ENCODE measurements at places on chromosomes 2 and 18.

- no peak for DNase-seq
These were observed 398.8 kb downstream of the CCDC85A start for GRCh38 chr2:56582570-56582969.

DNA sequence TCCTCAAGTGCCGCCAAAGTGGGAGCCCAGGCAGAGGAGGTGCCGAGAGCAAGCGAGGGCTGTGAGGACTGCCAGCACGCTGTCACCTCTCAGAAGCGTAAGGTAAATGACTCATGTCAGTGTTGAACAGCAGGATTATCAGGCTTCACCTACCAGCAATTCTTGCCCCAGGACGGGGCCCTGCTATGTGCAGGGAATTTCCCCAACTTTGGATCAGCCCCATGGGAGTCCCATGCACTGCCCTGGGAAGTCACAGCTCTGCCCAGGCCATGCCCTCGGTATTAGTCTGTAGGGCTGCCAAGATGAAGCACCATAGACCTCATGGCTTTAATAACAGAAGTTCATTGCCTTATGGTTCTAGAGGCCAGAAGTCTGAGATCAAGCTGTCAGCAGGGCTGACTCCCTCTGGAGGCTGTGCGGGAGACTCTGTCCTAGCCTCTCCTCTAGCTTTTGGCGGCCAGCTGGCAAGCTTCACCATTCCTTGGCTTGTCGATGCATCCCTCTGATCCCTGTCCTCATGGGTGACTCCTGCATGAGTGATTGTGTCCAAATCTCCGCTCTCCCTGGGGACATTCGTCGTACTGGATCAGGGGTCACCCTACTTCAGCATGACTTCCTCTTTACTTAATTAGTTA, 55.9 kb downstream of the TRPM8 start:
- no peak for DNase-seq

DNA sequence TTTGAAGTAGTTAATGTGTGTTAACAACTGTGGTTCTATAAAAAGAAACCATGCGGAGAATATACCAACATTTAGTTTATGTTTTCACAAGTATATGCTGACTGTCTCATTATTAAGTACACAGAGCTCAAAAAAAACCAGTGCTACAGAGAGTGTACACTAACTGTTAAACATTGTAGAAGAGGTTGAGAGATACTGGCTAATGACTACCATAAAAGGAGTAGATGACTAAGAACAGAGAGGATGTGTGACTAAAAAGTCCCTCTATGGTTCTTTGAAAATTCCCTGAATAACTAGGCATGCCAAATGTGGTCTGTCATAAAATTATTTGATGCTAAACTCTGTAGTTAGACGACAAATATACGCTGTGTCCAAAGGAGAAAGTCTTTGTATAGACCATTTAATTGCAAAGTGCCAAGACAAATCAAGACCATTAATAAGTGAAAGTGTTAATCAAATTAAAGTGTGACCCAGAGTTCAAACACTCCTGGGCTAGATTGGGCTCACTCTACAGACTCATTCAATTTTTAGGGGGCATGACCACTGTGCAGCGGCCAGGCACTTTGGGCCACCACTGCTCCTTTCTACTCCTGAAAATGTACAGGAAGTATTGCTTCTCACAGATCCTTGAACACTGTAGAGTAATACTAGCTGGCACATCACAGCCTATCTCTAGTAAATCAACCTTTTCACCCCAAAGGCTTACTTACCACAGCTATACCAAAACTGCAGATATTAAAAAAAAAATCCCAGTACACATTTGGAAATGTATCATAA, 45.1 kb upstream of the SERTAD2 start:
- DNase-seq = peak; percentile 85

DNA sequence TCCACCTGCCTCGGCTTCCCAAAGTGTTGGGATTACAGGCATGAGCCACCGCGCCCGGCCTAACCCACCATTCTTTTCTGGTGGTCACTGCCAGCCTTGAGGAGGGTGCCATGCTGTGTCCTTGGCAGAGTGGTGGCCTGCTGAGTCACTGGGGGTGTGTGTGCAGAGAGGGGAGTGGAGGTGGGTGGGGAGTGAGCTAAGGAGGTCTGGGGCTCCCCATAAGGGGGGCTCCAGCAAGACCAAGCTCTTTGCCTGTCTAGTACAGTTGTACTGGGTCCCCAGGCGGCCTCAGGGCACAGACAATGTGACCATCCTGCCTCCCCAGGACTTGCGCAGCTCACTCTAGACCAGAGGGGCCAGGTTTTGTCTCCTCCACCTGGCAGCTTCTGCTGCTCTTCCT, 36.1 kb downstream of the LAMA3 start:
- DNase-seq = no peak

DNA sequence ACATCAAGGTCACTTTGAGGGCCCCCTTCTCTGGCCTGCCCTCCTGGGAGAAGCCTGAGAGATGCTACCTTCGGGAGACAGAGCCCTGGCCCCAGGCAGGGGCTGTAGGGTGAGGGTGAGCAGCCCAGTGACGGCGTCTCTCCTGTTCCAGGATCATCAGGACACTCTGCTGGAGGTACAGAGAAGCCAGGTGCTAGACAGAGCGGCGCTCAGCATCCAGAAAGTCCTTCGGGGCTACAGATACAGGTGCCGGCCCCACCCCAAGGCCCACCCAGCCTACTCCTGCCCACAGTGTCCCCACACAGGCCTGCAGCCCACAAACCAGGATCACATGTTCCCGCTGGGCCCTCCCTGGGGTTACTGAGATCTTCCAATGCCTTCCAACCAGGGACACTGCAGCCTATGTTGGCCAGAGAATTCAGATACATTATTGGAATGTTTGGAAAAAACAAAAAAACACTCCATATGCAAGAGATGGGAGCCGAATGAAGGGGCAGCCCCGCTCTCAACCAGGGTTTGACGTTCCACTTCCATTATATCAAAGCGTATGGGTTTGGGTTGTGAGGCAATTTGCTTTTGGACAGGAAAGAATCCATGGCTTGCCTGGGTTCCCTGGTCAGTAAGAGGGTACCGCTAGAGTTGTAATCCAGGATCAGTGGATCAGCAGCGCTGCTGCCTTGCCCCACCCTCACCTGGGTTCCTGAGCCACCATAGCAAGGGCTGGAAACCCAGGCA, 49.5 kb upstream of the GPR17 start:
- DNase-seq = no peak

- peak; percentile 64 for DNase-seq
These were observed 171.2 kb upstream of the MYO3B start for GRCh38 chr2:170006587-170007325.

- DNase-seq = no peak
These were observed 11.3 kb downstream of the LRPPRC start for GRCh38 chr2:43984533-43984932.

GRCh38 chr2:2879781-2880180, 497.8 kb downstream of the EIPR1 start:
- DNase-seq = no peak

DNA sequence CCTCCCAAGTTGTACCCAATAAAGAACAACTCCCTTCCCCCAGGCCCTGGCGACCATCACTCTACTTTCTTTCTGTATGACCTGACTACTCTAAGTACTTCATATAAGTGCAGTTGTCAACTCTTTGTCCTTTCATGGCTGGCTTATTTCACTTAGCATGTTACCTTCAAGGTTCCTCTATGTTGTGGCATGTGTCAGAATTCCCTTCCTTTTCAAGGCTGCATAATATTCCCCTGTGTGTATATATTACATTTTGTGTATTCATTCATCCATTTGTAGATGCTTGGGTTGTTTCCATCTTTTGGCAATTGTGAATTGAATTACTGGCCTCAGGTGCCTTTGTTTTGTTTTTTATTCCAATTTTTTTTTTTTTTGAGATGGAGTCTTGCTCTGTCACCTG, 181.9 kb upstream of the RAB12 start:
- no peak for DNase-seq

DNA sequence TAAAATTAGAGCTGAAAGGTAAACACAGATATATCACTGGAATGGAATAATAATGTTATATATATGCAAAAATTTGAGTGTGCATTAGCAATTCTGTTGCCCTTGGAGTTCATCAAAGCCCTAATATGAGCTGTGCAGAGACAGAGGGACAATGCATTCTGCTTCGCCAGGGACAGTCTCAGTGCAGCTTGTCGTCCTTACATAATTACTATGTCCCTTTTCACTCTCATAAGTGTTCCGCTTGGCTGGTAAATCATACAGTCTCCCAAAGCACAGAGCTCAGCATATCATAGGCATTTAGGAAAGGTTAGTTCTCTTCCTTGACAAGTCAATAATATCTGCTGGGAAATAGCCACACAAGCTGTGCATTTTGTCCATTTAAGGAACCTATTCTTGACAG, 30.7 kb downstream of the MAPK4 start:
- DNase-seq = no peak

DNA sequence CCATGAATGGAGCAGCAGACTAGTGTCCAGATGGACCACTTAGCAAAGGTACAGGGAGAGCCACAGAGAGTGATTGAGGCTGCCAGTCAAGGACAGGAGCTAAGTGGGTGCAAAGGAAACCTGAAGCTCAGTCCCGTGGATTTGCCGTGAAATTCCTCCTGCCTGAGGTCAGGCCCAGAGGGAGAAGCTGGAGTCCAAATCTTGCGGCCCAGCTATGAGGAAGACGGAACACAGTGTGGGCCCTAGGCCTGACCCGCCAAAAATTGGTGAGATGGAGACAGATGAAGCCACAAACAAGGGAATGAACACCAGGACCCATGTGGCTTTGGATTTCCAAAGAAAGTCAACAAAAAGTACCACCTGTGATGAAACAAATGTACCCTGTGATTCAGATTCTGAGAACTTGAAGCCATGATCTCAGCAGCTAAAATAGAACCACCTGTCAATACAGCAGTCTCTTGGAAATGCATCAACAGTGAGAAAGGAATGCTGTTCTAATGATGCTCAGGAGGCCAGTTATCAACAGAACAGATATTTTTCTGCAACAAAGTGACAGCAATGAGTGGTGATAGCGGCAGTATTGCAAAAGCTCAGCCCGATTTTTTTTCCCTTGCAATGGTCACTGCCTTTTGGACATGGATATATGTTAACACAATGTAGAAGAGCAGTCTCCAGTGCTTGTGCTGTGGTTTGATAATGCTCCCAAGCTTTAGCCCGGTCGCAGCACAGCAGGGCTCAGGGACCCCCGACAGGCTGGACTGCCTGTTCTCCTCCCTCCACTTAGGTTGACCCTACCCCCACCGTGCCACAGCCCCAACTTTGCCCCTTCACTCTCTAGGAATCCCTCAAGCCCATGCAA, 10.7 kb downstream of the COL6A3 start:
- DNase-seq = no peak

- DNase-seq = no peak
These were observed 22.8 kb upstream of the ZNF385B start for GRCh38 chr2:179884193-179884592.

GRCh38 chr2:157339965-157340655, 14.5 kb upstream of the ERMN start:
- DNase-seq = no peak

DNA sequence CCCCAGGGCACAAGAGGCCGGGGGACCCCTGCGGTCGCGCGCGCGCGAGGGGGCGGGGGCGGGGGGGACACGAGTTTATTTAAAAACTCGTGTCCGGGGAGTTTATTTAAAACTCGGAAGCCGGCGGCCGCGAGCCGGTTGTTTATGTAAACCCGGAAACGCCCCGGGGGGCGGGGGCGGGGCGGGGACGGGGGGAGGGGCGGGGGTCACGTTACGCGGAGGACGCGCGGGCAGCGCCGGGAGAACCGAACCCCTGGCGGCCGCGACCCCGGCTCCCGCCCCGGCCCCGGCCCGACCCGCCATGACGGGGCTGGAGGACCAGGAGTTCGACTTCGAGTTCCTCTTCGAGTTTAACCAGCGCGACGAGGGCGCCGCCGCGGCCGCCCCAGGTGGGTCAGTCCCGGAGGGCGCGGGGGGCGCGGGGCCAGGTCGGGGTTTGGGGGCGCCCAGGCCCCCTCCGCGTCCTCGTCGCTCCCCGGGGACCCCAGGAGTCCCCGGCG, 4.4 kb downstream of the NFATC1 start:
- no peak for DNase-seq

DNA sequence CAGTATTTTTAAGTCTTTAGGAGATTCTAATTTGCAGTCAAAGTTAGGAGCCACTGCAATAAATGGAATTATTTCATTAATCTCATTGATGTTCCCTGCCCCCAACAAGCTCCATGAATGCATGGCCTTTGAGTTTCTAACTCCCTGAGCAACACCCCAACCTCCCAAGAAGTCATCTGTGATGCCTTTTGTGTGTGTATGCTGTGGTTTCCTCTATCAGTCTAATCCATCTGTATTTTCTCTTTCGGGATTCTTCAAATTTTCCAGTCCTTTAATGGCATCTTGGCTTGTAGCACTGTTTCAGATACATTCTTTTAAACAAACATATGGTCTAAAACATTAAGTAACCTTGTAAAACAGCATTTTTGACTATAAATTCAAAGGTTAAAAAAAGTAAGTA, 16.8 kb downstream of the SERPINB10 start:
- peak; percentile 79 for DNase-seq

GRCh38 chr2:215850380-215850779, 163.0 kb downstream of the MREG start:
- no peak for DNase-seq

Data from amniotic epithelial cell (primary cell).